ENCODE measurements at places on chromosomes 12 and 14. TPM values are rescaled to one million over a fixed set of nuclear protein-coding genes. Genes with fewer than 3 reads are reported as not detected.

DNA sequence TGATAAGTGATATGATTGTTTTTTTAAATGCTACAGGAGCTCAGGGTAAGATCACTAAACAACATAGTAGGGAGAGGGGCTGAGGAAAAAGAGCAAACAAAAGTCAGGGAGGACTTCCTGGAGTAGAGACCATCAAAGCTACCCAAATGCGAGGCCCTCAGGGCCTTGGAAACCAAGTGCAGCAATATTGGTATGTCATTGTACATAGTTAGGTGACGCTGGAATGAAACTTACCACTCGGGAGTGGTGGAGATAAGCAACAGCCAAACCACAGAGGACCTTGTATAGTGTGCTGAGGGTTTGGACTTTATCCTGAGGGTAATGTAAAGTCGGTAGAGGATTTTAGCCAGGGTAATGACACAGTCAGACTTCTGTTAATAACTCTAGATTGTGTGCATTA, 13.8 kb downstream of the KITLG start:
- DNase-seq, result no peak

GRCh38 chr12:29711381-29711780, 72.4 kb downstream of the TMTC1 start:
- DNase-seq, result no peak

DNA sequence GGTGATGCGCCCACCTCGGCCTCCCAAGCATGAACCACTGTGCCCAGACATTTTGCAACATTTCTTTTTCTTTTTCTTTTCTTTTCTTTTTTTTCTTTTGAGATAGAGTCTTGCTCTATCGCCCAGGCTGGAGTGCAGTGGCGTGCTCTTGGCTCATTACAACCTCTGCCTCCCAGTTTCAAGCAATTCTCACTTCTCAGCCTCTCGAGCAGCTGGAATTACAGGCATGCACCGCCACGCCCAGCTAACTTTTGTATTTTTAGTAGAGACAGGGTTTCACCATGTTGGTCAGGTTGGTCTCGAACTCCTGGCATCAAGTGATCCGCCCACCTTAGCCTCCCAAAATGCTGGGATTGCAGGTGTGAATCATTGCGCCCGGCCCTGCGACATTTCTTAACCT, 7.6 kb upstream of the CDC42BPB start:
- DNase-seq, result no peak

GRCh38 chr14:50786751-50787464, 44.1 kb downstream of the NIN start:
- DNase-seq, result no peak

DNA sequence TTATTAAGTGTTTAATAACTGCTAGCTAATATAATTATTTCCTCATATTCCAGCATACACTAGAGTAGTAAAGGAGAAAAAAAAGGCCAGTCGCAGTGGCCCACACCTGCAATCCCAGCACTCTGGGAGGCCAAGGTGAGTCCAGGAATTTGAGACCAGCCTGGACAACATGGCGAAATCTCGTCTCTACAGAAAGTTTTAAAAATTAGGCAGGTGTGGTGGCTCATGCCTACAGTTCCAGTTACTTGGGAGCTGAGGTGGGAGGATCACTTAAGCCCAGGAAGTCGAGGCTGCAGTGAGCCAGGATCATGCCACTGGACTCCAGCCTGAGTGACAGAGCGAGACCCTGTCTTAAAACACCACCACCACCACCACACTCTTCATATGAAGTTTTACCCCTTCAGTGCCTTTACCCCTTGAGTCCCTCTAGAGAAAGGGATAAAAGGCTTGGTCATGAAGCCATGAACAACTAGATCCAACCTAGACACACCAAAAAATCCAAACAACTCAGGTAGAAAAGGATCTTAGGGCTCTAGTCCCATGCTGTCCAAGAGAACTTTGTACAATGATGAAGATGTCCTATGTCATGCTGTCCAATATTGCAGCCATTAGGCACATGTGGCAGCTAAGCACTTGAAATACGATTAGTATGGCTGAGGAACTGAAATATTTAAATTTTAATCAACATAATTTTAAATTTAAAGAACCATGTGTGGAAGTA, 29.6 kb downstream of the ATXN2 start:
- DNase-seq, result no peak

Gene KRT78
- total RNA-seq, result not detected

GRCh38 chr12:98595243-98595988, 1.9 kb downstream of the SLC25A3 start:
- DNase-seq, result peak; percentile 52

GRCh38 chr14:80659783-80660182, 281.8 kb downstream of the CEP128 start:
- no peak for DNase-seq

DNA sequence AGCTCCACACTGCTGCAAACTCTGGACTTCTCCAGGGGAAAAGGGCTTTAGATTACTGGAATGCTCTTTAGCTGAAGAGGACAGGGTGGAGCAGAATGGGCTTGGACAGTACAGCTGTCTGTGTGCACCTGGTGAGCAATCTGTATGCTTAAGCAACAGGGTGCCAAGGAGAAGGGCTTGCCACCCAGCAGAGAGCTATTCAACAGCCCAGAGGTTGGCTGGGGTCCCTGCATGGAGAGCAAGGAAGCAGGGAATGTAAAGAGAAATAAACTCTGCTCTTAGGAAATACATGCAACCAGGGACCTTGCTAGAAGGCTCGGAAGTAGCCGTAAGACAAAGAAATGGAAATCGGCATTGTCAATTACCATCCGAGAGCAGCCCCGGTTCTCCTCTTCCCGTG, 53.0 kb upstream of the CORO1C start:
- DNase-seq, result no peak

All from epithelial cell of proximal tubule (primary cell).